ENCODE measurements at places on chromosomes 7 and 10.

DNA sequence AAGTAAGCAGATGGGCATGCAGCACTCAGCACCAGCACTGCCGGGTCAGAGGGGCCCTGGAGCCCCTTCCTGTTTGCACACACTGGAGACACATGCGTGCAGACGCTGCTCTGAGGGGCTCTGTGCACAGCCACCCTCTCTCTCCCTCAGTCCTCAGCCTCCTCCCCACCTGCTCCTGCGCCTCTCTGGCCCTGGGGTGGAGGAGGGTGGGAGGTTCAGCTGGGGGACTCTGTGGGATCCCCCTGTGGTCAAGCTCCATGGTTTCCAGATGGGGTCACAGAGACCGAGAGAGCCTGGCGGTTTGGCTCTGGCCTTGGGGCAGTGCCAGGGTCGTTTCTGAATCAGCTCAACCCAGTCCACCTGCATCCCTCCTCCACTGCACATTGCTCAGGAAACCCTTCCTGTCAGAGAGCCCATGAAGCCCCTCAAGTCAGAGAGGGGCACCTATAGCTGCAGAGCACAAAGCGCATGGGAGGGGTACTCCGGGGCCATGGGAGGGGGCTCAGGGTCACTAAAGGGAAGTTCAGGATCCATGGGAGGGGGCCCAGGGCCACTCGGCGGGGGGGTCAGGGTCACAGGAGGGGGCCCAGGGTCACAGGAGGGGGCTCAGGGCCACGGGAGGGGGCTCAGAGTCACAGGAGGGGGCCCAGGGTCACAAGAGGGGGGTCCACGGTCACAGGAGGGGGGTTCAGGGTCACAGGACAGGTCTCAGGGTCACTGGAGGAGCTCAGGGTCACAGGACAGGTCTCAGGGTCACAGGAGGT is 161.7 kb downstream of the ADARB2 start:
- H3K4me1 ChIP-seq, result no peaks in the 10 kb centered on the region
- H3K27me3 ChIP-seq, result 0 out of 2 replicates have a peak, but pooled peaks cover 2% of the 10 kb centered on the region
- no peak overlapping the region for H3K27ac ChIP-seq
- DNase-seq, result no peak
- H3K4me3 ChIP-seq, result no peak overlapping the region
- no peaks in the 10 kb centered on the region for H3K36me3 ChIP-seq

GRCh38 chr10:75623310-75624093 is 192.1 kb downstream of the LRMDA start:
- DNase-seq, result no peak
- H3K27ac ChIP-seq, result no peak overlapping the region
- H3K4me1 ChIP-seq, result no peaks in the 10 kb centered on the region
- no peaks in the 10 kb centered on the region for H3K36me3 ChIP-seq
- H3K4me3 ChIP-seq, result no peak overlapping the region

DNA sequence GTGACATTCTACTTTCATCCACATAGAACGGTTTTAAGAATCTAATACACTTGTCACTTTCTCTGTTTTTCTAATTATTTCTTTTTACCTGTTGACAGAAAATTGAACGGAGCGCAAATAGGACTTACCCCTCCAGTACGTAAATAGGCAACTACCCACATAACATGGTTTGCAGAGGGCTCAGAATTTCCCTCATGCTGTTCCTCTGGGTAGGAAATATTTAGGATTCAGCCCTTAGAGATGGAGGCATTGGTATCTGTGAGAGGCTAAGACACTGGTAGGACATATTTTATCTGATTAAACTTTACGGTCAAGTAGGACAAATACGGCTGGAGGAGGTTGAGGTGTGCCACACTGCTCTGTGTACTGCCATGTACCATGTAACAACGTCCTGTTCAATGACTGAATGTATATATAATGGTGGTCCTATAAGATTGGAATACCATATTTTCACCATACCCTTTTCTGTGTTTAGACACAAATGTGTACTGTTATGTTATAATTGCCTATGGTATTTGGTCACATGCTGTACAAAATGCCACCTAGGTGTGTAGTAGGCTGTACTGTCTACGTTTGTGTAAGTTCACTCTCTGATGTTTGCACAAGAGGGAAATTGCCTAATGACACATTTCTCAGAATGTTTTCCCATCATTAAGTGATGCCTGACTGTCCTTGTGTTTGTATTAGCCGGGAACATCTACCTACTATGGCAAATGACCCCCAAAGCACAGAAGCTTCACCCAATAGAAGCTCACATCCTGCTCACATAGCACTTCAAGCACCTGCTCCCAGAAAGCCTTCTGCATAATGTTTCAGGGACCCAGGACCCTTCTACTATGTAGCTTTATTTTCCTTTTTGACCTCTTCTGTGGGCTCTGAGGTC is 429.4 kb upstream of the AKR1E2 start:
- no peaks in the 10 kb centered on the region for H3K27me3 ChIP-seq
- no peak for DNase-seq

GRCh38 chr7:29237489-29237888 is 42.9 kb downstream of the CHN2 start:
- H3K4me1 ChIP-seq, result no peaks in the 10 kb centered on the region
- no peaks in the 10 kb centered on the region for H3K27me3 ChIP-seq
- DNase-seq, result no peak
- no peaks in the 10 kb centered on the region for H3K36me3 ChIP-seq

GRCh38 chr7:29878081-29878688 is 71.9 kb downstream of the WIPF3 start:
- H3K36me3 ChIP-seq, result no peaks in the 10 kb centered on the region
- no peak overlapping the region for H3K4me3 ChIP-seq
- H3K27me3 ChIP-seq, result no peaks in the 10 kb centered on the region
- no peak overlapping the region for H3K27ac ChIP-seq
- H3K4me1 ChIP-seq, result peaks cover 7% of the 10 kb centered on the region
- no peak for DNase-seq

DNA sequence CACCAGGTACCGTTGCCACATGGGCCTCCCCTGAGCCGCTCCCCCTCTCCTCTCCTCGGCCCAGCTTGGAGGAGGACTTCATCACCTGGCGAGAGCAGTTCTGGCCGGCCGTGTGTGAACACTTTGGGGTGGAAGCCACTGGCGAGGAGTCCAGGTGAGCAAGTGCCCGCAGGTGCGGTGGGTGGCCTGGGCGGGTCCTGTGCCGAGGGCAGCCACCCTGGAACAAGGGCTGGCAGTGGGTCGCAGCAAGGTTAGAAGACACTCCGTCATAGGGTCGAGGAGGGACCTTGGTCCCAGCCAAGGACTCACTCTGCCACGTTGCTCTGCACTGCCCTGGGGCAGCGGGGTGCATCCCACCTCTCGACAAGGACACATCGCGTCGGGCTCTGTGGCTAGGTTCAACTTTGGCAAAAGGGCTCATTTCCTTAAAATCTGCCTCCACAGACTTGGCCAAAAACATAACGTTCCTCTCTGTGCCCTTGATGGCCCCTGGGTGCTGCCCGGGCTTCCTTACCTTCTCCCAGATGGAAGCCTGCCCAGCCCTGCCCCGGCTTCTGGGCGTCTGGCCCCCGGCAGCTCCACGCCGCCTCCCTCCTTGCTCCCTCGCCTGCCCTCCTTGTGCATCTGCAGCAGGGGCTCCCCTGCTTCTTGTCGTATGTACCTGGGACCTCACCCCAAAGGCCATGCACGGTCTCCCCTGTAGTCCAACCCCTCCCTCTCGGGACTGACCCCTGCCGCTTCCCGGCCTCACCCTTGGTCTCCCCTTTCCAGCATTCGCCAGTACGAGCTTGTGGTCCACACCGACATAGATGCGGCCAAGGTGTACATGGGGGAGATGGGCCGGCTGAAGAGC is 12.7 kb downstream of the TMEM120A start:
- no peak overlapping the region for H3K27ac ChIP-seq
- no peak overlapping the region for H3K4me3 ChIP-seq
- no peak for DNase-seq
- peaks cover 37% of the 10 kb centered on the region for H3K36me3 ChIP-seq
- no peaks in the 10 kb centered on the region for H3K4me1 ChIP-seq

DNA sequence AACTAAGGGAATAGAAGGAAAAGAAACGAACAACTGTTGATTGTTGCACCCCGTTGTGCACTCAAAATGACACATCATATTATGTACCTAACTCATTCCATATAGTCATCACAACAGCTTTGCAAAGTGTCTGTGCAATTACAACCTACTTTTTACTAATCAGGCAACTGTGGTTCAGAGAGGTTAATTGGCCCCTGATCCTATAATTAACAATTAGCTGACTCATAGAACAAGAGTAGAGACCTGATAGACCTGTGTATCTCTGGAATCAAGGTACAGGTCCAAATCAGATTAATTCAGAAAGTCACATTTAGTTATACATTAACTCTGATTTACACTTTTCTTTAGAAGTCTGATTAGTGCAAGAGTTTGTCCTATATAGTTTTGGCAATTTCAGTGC is 122.5 kb upstream of the CDK13 start:
- H3K36me3 ChIP-seq, result no peaks in the 10 kb centered on the region
- no peaks in the 10 kb centered on the region for H3K4me1 ChIP-seq
- no peak for DNase-seq
- H3K27me3 ChIP-seq, result no peaks in the 10 kb centered on the region

DNA sequence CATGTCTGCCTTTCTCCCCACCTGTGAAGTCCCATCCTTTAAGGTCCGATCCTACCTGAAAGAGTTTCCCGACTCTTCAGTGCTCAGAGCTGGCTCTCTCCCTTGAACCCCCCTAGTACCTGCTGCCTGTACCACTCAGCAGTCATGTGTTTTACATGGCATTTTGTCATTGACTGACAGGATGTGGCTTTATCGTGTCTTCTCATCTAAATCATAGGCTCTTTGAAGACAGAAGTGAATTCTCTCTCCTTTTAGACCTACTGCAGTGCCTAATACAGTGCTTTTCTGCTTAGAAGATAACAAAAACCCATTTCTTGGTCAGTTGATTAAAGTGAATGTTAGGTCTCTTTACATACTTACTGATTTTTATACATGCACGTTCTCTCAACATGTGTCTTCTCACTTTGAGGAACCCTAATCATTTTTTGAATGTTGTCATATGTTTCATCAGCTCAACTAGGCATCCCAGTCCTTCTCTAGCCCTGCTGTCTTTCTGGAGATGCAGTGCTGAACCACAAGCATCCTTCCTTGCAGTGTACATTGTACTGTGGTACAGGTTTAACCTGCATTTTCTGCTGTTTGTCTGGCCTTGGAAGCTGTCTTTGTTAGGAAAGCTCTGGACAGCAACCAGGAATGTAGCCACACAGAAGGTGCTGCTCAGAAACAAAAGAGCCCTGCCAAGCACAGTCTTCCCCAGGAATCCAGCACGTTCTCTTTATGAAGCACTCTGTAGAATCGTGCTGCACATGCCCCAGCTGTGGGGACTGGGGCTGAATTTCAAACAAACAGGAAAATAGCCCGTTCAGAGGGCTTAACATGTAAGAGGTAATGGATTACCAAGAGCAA is 28.1 kb upstream of the LRRC4 start:
- no peaks in the 10 kb centered on the region for H3K36me3 ChIP-seq
- no peaks in the 10 kb centered on the region for H3K27me3 ChIP-seq
- no peak overlapping the region for H3K27ac ChIP-seq
- H3K4me3 ChIP-seq, result no peak overlapping the region
- DNase-seq, result no peak

DNA sequence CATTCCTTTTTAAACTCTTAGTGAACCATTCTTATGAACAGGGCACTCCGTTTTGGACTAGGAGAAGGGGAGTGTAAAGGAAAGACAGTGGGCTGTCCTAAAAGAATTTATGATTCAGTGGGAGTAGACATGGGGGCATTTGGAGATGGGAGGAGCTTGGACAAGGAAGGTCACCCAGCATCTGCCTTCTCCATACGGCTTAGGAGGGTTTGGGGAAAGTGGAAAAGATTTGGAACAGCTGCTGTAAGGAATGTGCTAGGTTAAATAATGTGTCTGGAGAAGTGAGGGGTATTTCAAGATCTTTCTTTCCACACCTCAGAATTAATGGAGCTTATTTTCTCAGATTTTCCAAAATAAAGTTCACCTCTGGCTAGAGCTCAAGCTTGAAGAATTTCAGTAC is 24.0 kb downstream of the SLC35G1 start:
- peaks cover 2% of the 10 kb centered on the region for H3K4me1 ChIP-seq
- H3K27me3 ChIP-seq, result no peaks in the 10 kb centered on the region
- no peak overlapping the region for H3K27ac ChIP-seq
- DNase-seq, result no peak

DNA sequence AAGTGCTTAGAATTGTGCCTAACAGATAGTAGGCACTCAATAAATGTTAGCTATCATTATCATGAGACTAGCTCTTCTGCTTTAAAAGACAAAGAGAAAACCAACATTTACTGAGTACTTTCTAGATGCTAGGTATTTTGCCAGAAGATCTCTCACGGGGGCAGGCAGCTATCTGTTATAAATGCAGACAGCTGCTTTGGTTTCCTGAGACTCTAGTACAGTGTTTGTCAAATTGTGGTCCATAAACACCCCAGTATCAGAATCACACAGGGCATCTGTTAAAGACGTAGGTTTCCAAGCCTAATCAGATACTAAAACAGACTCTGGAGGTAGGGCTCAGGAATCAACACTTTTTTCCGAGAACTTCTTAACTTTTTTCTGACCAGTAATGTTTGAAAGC is 13.9 kb downstream of the FAM133B start:
- H3K27me3 ChIP-seq, result no peaks in the 10 kb centered on the region
- no peak overlapping the region for H3K4me3 ChIP-seq
- DNase-seq, result no peak
- H3K27ac ChIP-seq, result no peak overlapping the region

- H3K27ac ChIP-seq, result no peak overlapping the region
- H3K4me3 ChIP-seq, result no peak overlapping the region
- H3K36me3 ChIP-seq, result no peaks in the 10 kb centered on the region
- no peak for DNase-seq
- H3K4me1 ChIP-seq, result no peaks in the 10 kb centered on the region
These were observed 33.0 kb downstream of the MAGI2 start for GRCh38 chr7:79420464-79420863.

DNA sequence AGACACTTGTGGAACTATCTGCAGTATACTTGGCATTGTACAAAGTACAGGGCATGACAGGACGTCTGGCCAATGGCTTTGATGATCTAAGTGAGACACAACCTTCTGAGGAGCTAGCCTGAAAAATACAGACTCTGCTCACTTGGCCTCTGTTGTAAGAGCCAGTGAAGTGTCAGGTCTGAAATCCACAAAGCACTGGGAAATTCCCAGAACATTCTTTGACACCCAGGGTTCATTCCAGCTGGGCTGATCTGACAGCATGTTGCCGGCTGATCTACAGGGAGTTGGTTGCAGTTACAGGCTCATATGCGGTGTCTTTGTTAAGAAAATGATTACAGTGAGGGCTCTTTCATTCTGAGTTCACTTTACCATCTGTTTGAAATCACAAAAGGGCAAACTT is 354.6 kb downstream of the PHF14 start:
- peaks cover 5% of the 10 kb centered on the region for H3K4me1 ChIP-seq
- no peak overlapping the region for H3K27ac ChIP-seq
- no peak overlapping the region for H3K4me3 ChIP-seq
- H3K36me3 ChIP-seq, result no peaks in the 10 kb centered on the region
- no peaks in the 10 kb centered on the region for H3K27me3 ChIP-seq

GRCh38 chr7:93147363-93147762 is 822 bp downstream of the SAMD9L start:
- H3K4me3 ChIP-seq, result no peak overlapping the region
- no peaks in the 10 kb centered on the region for H3K4me1 ChIP-seq
- H3K27ac ChIP-seq, result no peak overlapping the region
- DNase-seq, result no peak

Measured in H1 (cell line).